ENCODE measurements at places on chromosomes 16 and 17. TPM values are rescaled to one million over a fixed set of nuclear protein-coding genes. Genes with fewer than 3 reads are reported as not detected.

The GNAO1 gene
- total RNA-seq: 5.1 TPM

The MT1F gene
- total RNA-seq: not detected

The KRTAP1-5 gene
- 2.5 TPM for total RNA-seq

The METTL2A gene
- 29.9 TPM for total RNA-seq

The ZNF423 gene
- 3.0 TPM for total RNA-seq

The DPEP3 gene
- total RNA-seq: not detected

The NETO2 gene
- total RNA-seq: 5.6 TPM

The SOCS1 gene
- total RNA-seq: 8.1 TPM

The PIGS gene
- total RNA-seq: 81.8 TPM

The SLC5A11 gene
- not detected for total RNA-seq

DNA sequence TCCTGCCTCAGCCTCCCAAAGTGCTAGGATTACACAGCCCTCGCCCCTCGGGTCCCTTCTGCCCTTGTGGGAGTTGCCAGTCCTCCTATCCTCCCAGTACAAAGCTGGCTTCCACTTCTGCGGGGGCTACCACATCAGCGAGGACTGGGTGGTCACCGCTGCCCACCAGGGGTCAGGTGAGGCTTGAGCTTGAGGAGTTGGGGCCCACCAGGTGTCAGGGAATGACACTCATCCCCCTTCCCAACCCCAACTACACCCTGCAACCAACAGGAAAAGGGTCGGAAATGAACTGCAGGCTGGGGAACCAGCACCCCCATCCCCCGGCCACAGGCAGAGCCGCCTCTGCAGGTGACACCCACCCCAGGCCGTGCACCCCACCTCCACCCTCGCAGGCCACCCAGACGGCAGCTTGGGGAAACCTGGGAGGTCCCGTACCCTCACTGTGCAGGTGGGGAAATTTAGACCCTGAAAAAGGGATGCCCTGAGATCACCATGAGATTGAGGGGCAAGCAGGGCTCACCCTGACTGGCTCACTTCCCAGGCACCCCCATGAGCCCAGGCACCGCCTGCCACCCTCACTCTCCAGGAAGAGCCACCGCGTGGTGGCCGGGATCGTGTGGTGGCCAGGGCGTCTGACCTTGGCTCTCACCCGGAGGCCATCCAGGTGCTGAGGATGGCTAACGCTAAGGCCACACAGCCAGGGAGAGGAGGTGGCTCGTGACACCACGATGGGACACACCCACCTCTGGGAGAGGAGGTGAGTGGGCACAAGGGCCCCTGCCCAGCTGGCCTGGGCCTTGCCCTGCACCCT, 8.0 kb downstream of the CTRB1 start:
- no peak for DNase-seq

- no peak for DNase-seq
Observed at GRCh38 chr16:58793366-58793765, 59.2 kb upstream of the GOT2 start.

- no peak for DNase-seq
Observed at GRCh38 chr17:61259360-61259759, 140.3 kb upstream of the TBX2 start.

DNA sequence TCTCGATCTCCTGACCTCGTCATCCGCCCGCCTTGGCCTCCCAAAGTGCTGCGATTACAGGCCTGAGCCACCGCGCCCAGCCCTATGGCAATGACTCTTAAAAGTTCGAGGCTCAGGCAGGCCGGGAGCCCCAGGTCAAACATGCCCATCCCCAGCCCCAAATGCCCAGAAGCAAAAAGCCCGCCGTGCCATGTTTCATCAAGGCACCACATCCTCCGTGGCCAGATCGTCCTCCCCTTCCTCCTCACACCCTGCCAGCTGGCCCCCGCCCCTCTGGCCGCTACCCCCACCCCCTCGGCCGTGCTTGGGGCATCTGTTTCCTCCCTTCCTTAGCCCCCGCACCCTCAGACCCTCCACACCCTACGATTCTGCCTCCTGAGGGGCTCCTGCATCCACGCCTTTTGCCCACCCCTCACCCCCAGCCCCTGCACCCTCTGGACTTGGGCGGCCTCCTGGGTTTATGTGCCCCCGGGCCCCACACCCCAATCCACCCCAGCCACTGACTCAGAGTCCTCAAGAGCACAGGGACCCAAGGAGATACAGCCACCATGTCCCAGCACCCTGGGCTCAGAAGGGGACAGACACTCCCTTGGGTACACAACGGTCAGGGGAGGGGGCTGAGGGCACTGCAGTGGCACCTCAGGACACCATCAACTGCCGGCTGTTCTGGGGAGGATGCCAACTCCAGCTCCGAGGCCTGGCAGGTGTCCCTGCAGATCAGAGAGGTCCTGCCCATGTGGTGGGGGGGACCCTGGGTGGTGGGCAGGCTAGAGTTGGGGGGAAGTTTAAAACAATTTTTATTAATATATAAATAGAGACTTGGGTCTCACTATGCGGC, 7.1 kb downstream of the CTRB1 start:
- DNase-seq: peak; percentile 43

GRCh38 chr17:80082403-80083135, 18.8 kb upstream of the GAA start:
- peak; percentile 48 for DNase-seq

DNA sequence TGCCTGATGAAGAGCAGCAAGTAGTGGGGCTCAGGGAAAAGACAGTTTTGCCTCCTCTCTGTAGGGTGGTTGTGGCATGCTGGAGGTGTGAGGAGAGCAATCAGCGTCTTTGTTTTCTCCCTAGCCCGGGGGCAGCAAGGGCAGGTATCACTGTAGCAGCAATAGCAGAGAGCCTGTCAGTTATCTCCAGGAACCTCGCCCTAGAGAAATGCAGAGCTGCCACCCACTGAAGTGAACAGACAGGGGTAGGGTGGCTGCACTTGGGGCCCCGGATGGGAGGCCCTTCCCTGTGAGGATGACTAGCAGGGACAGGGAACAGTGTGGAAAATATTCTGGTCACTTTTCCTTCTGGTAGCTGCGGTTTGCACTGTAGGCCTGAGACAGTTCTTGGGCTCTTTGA, 886.5 kb downstream of the CDH8 start:
- DNase-seq: no peak

- no peak for DNase-seq
Observed at GRCh38 chr17:43094129-43094835, 30.9 kb downstream of the BRCA1 start.

DNA sequence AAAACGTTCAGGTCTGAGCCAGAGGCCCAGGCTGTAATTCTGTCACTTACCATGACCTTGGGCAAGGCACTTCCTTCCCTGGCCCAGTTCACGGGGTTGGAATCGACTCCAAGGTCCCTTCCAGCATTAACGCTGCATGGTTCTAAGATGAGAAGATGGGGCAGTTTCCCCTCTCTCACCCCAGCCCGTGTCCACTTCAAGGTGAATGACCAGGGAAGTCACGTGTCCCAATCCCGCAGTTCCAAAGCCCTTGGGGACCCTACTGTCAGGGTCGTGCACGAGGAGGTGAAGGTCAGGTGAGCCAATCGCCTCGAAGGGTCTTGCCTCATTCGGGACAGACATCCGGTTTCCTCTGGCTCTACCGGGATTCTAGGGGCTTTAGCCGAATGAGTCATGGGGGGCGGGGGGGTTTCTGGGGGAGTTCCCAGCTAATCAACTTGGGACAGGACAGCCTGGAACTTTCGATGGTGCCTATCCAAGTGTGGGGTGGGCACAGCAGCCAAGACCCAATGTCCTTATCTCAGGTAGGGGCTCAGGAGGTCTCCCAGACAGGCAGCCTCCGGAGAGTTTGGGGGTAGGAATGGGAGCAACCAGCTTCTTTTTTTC, 762 bp upstream of the CSF3 start:
- no peak for DNase-seq

GRCh38 chr16:68238029-68238345, 2.1 kb upstream of the ESRP2 start:
- no peak for DNase-seq

- DNase-seq: no peak
Observed at GRCh38 chr17:76989519-76989918, 121.3 kb downstream of the MGAT5B start.

- peak; percentile 70 for DNase-seq
Observed at GRCh38 chr16:87264634-87265033, 52.6 kb downstream of the C16orf95 start.

DNA sequence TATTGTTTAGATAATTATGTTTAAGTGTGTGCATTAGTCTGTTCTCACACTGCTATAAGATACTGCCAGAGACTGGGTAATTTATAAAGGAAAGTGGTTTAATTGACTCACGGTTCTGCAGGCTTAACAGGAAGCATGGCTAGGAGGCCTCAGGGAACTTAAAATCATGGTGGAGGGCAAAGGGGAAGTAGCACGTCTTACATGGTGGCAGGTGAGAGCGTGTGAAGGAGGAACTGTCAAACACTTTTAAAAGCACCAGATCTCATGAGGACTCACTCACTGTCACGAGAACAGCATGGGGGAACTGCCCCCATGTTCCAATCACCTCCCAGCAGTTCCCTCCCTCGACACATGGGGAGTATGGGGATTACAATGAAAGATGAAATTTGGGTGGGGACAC, 203.5 kb upstream of the GOT2 start:
- no peak for DNase-seq

Measured in SJSA1 (cell line).